NCI-H526 (cell line): ENCODE measurements at places on chromosomes 1 and 21.

- no peak for DNase-seq
These were observed 6.6 kb upstream of the TP53BP2 start for GRCh38 chr1:223852337-223852736.

- no peak for DNase-seq
These were observed 59.6 kb downstream of the EDEM3 start for GRCh38 chr1:184695023-184695422.

DNA sequence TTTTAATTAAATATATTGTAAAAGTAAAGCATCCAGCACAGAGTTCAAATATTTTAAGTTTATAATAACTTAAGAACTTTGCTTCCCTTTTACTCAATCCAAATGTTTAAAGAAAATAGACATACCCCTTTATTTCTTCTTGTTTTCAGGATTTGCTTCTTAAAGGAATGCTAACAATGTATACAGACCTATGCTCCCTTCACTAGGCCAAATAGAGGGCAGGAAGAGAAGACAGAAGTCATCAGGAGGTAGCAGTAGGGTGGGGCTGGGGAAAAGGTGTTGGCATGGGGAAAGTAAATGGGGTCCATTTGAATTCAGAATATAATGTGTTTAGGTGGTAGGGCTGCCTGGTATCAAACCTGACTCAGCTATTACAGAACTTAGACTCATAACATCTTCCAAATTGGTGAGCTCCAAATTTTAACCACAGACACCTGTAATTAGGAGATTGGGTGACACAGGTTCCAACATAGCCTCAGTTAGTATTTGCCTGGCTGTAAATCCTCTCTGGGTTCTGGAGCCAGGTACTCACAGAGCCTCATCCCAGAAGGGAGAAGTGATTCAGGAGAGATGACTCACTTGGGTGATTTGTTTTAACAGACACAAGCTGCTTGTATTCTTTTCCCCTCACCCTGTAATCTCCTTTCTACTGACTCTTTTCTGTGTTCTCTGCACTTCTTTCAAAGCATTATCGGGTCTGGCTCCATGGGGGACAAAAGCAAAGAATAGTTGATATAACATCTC lies 60.1 kb upstream of the DUSP10 start:
- DNase-seq: no peak

DNA sequence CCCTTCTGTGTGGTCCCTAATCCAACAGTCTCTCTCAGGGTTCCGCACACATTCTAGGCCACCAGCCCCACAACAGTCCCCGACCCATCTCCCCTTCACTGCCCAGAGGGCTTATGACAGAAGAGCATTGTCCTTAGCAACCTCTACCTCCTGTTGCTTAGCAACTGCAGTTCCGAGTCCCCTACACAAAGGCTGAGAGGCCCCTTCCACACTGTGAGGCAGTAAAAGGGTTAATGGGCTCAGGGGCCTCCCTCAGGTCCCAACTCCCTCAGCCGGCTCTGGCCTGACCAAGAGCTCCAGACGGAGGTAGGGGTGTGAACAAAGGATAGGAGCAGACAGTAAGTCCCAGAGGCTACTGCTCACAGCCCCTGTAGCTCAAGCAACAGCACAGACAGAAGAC lies 4.3 kb downstream of the IGSF9 start:
- DNase-seq: no peak

DNA sequence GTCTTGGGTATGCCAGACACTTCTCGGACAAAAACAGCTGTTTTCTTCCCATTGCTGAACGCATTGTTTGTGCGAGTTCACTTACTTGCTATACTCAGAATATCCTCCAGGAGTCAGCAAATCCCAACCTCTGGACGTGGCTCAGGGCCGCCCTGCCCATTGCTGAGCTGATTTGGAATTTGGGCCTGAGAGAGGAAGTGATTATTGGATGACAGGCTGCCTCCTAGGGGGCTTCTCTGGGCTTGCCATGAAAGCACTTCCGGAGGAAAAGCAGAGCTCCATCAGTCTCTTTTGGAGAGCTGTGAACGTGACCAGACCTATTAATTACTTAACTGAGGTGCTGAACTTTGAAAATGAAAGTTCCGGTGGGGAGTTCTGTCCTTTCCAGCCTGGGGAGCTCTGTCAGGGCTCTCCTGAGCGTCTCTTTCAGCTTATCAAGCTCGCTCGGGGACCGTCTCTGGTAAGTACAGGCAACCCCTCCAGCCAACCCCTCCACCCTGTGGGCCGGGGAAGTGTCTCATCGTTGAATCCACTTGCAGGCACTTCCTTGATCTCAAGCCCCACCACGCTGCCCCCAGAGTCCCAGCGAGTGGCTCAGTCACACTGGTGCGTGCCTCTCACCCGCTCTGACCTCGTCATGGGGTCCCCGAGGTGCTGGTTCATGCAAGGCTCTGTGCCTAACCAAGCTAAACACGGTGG lies 76.9 kb downstream of the CLIC6 start:
- peak; percentile 68 for DNase-seq

DNA sequence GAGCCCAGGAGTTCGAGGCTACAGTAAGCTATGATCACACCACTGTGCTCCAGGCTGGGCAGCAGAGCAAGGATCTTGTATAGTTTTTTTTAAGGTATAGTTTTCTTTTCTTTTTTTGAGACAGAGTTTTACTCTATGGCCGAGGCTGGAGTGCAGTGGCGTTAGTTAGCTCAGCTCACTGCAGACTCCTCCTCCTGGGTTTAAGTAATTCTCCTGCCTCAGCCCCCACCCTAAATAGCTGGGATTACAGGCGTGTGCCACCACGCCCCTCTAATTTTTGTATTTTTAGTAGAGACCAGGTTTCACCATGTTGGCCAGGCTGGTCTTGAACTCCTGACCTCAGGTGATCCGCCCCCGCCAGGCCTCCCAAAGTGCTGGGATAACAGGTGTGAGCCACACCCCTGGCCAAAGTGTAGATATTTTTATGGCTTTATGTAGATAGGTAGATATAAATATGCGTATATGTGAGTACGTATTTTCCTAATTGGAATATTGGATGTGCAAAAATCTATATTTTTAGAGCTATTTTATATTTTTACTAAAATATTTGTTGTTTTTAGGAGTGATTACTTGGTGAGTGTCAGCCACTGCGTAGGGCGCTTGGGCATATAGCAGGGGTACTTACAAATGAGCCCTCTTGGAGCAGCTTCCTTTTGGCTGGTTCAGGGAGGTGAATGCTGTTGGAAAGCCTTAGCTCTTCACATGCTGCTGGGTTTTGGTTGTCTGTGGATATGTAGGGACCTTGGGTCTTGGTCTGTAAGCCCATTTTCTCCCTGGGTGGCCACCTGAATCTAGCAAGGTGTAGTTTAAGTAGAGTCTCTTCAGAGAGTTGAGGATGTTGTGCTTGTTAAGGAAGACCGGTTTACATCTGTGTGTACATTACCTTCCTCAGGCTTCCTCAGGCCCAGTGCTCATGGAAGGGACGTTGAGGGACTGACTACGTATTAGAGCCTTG lies 9.5 kb downstream of the KDM4A start:
- no peak for DNase-seq

DNA sequence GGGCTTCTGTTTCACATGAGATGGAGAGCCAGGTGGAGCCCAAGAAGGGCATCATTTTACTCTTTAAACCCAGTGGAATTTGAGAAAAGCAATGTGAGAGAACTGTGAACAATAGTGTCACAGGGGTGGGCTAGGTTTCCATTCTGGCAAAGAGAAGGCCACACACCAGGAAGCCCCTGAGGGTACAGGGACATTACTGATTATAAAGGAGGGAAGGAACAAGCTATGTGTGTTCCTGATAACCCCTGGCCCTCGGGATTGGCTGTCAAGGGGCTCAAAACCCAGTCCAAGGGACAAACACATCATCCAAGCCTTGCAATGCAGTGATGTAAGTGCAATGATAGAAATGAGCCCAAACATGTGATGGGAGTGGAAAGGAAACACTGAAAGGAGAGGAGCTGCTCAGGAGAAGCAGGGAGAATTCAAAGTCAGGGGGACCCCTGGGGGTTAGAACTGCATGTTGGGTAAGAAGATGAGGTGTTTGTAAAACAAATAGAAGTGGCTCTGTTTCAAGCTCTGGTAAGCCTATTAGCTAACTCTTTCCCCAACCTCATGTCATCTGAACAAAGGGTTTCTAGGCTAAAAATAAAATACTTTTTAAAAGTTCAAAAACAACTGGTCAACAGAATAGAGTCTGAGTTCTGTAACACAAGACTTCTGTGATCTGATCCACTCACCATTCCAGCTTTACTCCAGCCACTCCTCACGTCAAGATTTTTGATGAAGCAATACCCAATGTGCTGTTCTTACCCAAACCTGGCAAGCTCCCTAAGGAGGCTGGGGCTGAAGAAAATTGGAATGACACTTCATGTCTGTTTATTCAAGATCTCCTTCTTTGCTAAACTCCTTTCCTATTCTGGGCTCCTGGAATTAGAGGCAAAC lies 51.1 kb upstream of the IL12RB2 start:
- DNase-seq: no peak

DNA sequence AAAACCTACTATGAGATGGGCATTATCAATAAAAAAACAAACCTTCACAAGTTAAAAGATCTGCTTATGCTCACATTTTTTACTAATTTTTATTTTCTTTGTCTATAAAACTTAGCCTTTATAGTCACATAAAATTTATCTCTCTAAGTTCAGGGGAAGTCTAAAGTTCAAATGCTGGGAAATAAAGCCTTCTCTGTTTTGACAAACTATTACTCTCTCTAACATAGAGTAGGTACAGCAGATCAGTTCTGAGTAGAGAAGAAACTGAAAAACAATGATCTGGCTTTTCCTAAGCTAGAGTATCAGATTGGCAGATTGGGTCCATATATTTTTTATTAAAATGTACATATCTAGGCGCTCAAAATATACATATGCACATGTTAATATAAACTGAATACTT lies 31.2 kb downstream of the C1orf141 start:
- peak; percentile 13 for DNase-seq

- DNase-seq: no peak
These were observed 114.6 kb downstream of the NTPCR start for GRCh38 chr1:233064988-233065387.

DNA sequence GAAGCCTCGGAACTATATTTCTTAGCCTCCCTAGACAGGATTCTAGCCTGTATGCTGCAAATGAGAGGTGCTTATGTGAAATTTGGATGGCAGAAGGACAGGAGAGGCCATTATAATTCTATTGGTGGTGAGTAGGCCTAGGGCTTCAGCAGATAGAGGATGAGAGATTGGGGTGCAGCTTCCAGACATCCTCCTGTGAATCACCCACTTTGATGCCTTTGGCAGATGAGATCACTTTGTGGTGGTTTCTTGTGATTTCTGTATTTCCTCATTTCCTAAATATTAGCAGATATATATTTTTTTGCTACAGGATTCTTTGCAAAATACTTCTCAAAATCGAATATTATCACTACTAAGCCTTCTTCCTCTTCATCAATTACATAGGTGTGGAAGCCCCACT lies 37.3 kb downstream of the MFSD2A start:
- DNase-seq: no peak

DNA sequence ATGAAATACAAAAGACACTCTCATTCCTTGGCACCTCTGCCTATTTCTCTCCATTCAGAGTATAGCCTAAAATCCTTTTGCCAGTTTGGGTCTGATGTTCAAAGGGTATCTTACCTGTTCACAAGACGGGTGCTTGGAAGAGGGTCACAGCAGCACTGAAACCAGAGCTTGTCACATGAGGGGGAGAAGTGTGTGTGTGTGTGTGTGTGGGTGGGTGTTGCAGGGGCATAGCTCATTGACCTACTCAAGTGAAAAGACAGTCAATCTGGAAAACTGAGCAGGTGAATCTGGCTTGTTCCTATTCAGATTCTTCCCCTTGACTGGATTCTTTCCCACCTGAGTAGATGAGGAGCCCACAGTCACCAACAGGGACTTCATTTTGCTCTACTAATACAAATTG lies 63.9 kb downstream of the KCTD3 start:
- no peak for DNase-seq

DNA sequence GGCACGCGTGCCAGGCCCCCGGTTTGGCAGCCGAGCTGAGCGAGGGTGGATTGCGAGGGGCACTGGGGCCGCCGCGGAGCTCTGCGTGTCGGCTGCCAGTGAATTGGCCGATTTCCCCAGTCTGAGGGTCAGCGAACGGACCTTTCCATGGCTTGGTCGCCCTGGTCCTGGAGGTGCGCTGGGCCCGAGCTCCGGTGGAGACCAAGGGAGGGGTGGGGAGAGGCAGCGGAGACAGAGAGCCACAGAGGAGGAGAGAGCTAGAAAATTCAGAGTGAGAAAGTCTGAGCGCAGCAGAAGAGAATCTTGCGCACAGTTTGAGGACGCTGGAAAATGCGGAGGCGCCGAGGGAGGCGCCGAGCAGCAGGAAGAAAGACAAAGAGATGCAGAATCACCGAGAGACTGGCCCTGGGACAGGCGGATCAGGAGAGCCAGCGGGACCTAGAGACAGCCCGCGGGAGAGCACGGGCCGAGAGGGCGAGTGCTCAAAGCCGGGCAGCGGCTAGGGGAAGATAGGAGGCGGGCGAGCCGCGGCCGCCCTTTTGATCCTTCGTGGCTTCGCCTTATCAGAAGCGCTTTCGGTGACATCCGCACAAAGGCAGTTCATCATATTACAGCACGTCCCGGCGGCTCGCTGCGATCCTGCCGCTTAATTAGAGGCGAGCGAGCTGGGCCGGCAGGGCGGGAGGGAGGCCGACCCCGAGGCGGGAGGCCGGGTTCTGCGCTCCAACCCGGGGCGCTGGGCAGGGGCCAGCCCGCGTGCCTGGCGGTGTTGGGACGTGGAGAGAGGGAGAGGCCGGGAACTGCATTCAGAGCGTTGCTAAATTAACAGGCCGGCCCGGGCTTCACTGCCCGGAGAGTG lies 12.7 kb downstream of the PAX7 start:
- DNase-seq: peak; percentile 59

DNA sequence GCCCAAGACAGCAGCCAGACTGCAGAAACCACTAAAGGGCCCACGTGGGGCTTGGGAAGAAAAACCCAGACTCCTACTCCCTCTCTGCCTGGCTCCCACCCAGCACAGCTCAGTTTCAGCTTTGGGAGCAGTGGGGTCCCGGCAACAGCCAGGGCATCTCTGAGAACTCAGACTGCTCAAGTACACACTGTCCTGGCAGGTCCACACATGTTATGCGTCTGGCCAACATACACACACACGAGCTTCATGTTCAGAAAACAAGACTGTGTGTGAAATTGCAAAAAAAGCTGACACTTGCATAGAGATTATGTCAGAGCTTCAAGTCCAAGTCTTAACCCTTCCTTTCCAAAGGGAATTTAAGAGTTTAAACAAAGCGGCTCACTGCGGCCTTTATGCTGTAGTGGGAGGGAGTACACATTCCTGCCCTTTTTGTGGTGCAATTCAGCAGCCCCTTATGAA lies 136.6 kb upstream of the CD34 start:
- no peak for DNase-seq

DNA sequence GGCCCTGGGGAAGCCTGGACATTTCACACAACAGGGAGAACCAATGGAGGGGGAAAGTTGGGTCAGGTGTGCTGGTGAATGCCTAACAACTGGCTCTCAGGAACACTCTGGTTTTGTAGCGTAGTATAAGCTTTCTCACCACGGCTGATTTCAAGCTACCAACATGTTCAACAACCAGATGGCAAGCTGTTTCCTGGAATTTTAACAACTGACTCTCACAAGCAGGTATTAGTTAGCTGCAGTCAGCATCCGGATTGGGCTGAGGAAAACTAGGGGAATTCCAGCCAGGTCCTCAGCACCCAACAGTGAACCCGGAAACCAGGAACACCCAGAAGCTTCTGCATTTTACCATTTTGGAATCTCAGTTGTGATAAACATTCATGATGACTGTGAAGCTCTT lies 162.3 kb upstream of the CAMK1G start:
- no peak for DNase-seq

- no peak for DNase-seq
These were observed 187.7 kb downstream of the TNFSF18 start for GRCh38 chr1:172863031-172863430.
